Activated CD8-positive, alpha-beta memory T cell treated with anti-CD3 and anti-CD28 coated beads for 4 hours (primary cell): ENCODE measurements at places on chromosomes 4 and X.
A peak's percentile ranks its signal among the peaks of the same experiment; 100 is the strongest.

- DNase-seq, result no peak
Measured at GRCh38 chr4:150896497-150896896, 118.6 kb downstream of the LRBA start.

- peak; percentile 48 for DNase-seq
Measured at GRCh38 chr4:6674500-6675149, 19.1 kb upstream of the S100P start.

GRCh38 chr4:164955107-164955805, 22.2 kb downstream of the TRIM61 start:
- DNase-seq, result no peak

DNA sequence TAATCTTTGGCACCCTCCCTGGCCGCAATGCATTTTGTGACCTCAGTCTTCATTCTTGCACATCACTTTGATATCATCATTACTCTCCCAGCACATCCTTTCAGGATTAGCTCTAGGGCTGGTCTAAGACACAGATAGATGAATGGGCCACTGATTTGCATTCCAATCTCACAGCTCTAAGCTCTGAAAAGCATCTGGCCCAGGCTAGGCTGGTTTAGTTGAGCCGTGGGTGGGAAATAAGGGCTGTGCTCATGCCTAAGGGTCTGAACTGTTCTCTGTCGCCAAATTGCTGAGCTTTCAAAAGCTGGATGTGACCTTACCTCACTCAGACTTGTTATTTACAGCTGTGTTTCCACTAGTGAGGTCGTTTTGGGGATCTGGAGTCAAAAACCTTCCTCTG, 30.0 kb upstream of the SLC9A7 start:
- DNase-seq, result no peak

DNA sequence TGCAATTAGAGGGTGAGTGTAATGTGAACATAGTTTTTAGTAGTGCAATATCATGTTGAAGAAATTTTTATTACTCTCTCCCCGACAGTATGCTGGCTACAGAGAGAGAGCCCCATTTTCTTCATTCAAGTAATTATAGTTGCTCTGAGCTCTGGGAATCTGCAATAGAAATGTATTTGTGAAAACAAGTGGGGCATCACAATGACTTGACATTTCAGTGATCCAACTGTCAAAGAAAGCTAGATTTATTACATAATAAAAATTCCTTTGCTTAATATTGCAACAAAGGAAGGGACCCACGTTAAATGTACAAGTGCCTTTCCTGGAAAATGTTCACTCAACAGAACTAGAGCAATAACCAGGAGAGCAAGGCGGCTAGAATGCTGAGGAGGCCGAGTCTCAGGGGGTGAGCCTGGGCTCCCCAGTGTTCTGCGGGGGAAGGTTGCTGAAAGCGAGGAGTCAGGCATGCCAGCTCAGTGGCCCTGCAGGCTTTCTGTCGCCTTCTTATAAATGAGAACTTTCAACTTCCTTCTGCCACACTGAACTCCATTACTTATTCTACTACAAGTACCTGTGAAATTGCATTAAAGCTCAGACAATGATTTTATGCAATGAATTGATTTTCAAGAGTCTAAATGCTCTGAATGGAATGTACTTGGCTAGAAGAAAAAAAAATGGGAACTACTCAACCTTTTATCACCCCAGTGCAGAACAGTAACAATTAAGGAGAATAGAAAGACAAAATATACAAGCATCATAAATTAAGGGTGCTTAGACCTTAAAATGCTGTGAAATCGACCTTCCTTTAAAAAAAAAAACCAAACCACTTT, 476.4 kb downstream of the AFF2 start:
- DNase-seq, result no peak

GRCh38 chr4:88592600-88593448, 544 bp downstream of the HERC3 start:
- DNase-seq, result peak; percentile 71

DNA sequence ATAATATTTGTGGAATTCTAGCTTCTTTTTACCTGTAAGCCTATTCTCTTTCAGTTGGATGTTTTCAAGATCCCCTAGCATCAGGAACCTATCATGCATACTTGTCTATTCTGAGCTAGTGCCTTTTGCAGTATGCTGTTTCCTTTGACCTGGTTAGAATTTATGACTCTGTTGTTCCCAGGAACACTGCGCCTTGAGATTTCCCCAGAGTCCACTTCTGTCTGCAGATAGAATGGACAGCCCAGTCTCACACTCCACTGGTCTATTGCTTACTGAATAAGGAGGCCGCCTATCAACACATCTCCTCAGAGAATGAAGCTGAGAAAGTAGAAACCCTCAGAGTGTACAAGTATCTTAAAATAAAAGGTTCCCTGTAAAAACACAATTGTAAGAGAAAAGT, 465.1 kb upstream of the GALNTL6 start:
- DNase-seq, result no peak

- no peak for DNase-seq
Measured at GRCh38 chr4:102541697-102542096, 40.5 kb downstream of the NFKB1 start.

- no peak for DNase-seq
Measured at GRCh38 chr4:161252520-161253141, 911.2 kb downstream of the FSTL5 start.

GRCh38 chrX:21723814-21724213, 34.1 kb downstream of the SMPX start:
- no peak for DNase-seq

DNA sequence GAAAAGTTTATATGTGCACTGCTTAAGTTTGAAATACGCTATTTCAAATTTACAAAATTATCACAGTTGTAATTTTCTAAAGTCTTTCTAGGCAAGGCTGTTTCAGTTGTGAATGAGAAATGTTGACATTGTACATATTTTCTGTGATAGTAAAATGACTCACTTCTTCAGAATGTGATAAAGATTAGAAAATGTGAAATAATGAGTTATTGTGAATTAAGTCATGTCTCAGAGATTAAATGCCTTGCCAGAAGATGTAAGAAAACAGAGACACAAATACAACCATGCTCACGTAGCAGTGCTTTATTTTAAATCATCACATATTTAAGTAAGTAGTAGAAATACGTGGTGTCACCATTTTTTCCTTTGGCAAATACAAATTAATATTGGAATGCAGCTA, 768 bp downstream of the CLCN4 start:
- no peak for DNase-seq

- no peak for DNase-seq
Measured at GRCh38 chr4:20028645-20029044, 223.1 kb upstream of the SLIT2 start.

- DNase-seq, result no peak
Measured at GRCh38 chr4:11073621-11074051, 355.1 kb downstream of the HS3ST1 start.

DNA sequence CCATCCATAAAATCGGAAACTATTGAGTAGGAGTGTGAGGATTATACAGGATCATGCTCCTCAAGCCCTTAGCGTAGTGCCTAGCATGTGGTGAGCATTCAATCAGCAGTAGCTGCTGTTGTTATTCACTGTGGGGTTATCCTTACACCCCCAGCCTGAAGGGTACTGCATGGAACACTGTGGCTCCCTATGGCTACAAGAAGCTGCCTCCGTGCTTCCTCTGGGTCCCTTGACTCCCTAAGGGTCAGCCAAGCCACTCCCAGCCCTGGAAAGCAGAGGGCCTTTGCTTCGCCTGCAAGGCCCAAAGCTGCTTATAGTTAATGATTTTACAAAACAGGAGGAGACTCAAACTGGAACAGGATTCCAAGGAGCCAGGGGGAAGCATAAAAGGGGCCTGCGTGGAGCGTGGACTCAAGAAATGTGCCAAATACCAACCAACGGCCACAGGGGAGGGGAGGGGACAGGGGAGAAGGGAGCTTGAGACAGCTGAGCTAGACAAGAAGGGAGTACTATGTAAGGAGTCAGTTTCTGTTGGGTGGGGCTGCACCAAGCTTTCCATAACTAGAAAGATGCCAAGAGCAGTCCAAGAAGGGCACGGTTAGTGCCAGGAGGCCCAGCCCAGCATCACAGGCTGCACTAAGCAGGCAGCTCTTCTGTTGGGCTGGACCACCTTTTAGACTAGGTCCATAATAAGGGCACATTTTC, 15.9 kb downstream of the SEPTIN6 start:
- DNase-seq, result no peak

DNA sequence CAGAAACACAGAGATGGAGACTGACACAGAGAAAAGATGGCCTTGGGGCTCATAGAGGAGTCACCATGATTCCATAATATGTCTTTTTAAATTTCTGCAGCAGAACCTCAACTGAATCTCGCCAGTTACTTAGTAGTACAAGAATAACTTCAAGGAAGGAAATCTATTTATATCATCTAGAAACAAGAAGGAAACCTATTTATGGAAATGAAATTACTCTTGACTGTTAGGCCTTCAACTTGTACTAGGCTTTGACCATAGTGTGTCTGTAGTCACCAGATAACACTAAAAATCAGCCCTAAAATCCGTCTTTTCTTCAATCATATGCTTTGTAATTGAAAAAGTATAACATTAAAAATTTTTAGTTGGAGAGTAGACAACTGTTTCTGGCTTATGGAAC, 740.4 kb downstream of the TRIML1 start:
- DNase-seq, result no peak

- no peak for DNase-seq
Measured at GRCh38 chr4:156128616-156129015, 174.9 kb upstream of the CTSO start.

- DNase-seq, result no peak
Measured at GRCh38 chr4:84085986-84086385, 413.1 kb downstream of the NKX6-1 start.

DNA sequence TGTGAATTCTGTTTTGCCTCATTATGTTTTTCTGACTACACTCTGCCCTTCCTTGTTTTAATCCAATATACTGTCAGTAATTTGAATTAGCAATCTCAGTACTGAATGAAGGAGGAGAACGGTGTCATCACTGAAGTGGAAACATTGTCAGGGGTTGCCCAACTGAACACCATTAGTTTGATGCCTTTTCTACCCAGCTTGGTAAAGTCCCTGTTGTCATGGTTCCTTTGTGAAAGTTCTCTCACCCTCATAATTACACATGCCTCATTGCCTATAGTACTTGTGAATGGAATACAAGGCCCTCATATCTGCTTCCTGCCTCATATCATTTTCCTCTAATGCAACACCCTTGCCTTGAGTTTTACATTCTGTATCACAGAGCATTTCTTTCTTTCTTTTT, 76.9 kb downstream of the RRAGB start:
- no peak for DNase-seq

- DNase-seq, result no peak
Measured at GRCh38 chr4:163419074-163419473, 54.5 kb downstream of the TKTL2 start.

DNA sequence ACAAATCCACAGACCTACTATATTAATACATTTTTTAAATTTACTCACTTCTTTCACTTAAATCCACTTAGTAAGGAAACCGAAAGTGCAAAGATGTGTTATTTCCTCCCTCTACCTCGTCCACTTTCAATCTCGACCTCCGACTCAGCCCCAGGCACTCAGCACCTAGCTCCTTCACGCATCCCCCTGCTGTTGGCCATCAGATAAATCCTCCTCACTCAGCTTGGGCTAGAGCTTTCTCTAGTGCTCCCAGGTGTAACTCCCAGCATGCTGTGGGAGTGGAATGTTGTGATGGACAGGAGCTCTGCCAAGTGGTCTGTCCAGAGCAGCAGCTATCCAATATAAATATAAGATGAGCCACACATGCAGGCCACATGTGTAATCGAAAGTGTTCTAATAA, 26.7 kb upstream of the TEC start:
- no peak for DNase-seq

- DNase-seq, result no peak
Measured at GRCh38 chrX:9378980-9379696, 85.7 kb upstream of the TBL1X start.

- no peak for DNase-seq
Measured at GRCh38 chr4:98406819-98407218, 145.6 kb downstream of the RAP1GDS1 start.

GRCh38 chrX:250965-251364, 30.2 kb upstream of the PLCXD1 start:
- no peak for DNase-seq

GRCh38 chr4:141153751-141154510, 20.7 kb upstream of the RNF150 start:
- DNase-seq, result no peak

- no peak for DNase-seq
Measured at GRCh38 chr4:70829492-70829891, 10.2 kb downstream of the GRSF1 start.

- DNase-seq, result no peak
Measured at GRCh38 chr4:146379744-146380143, 142.0 kb downstream of the SLC10A7 start.

- DNase-seq, result no peak
Measured at GRCh38 chr4:184193556-184194525, 23.8 kb downstream of the ENPP6 start.

- no peak for DNase-seq
Measured at GRCh38 chr4:130703211-130703935, 1607.4 kb downstream of the C4orf33 start.

- no peak for DNase-seq
Measured at GRCh38 chr4:117588771-117589170, 445.5 kb upstream of the NDST3 start.

DNA sequence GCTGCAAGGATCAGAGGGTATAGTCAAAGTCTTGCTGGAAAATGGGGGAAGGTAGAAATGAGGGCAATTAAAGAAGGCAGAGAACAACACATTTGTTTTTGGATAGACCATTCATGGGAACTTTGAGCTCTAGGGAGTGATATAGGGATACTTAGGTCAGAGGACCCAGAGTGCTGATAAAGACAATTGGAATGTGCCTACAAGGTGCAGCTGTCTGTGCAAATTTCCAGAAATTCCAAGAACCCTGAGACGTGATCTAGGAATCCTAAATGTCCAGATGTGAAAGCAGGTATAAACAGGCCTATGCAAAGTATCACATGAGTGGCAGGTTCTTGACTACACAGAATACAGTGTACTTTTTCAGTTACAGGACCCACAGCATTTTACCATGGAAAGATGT, 24.2 kb downstream of the FNIP2 start:
- no peak for DNase-seq

GRCh38 chr4:17468619-17469221, 43.2 kb downstream of the QDPR start:
- DNase-seq, result no peak

GRCh38 chr4:113635739-113636437, 125.7 kb downstream of the CAMK2D start:
- no peak for DNase-seq

DNA sequence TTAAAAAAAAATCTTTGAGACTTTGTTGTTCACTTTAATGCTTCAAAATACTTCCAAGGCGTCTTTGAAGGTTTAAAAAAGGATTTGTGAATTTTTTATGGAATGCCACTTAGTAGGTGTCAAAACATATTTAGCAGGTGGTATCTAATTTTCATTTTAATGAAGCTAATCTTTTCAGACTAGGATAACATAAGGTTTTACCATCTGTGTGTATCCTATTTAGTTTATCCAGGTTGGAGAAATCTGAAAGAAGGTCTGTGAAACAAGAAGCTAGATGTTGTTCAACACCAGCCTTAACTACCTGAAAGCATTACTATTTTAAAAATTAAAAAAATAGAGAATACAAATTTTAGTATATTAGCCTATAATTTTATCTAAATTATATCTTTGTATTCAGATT, 193.4 kb downstream of the GRID2 start:
- no peak for DNase-seq

GRCh38 chr4:2663275-2663674, 92.9 kb downstream of the TNIP2 start:
- DNase-seq, result no peak
